ENCODE measurements at places on chromosomes 12 and 14.
A peak's percentile ranks its signal among the peaks of the same experiment; 100 is the strongest.

GRCh38 chr14:38837343-38838048 is 265.5 kb downstream of the SEC23A start:
- H3K27me3 ChIP-seq: no peaks in the 10 kb centered on the region
- no peak overlapping the region for H3K27ac ChIP-seq
- DNase-seq: no peak
- no peaks in the 10 kb centered on the region for H3K4me1 ChIP-seq

GRCh38 chr12:123986374-123986965 is 13.5 kb downstream of the ZNF664 start:
- no peak overlapping the region for H3K27ac ChIP-seq
- no peak overlapping the region for H3K4me3 ChIP-seq
- peaks cover 34% of the 10 kb centered on the region for H3K36me3 ChIP-seq
- no peak for DNase-seq

GRCh38 chr12:68537571-68537970 is 73.1 kb upstream of the RAP1B start:
- no peak overlapping the region for H3K27ac ChIP-seq
- no peak for DNase-seq
- no peaks in the 10 kb centered on the region for H3K4me1 ChIP-seq
- H3K36me3 ChIP-seq: no peaks in the 10 kb centered on the region
- H3K27me3 ChIP-seq: no peaks in the 10 kb centered on the region
- H3K4me3 ChIP-seq: no peak overlapping the region

DNA sequence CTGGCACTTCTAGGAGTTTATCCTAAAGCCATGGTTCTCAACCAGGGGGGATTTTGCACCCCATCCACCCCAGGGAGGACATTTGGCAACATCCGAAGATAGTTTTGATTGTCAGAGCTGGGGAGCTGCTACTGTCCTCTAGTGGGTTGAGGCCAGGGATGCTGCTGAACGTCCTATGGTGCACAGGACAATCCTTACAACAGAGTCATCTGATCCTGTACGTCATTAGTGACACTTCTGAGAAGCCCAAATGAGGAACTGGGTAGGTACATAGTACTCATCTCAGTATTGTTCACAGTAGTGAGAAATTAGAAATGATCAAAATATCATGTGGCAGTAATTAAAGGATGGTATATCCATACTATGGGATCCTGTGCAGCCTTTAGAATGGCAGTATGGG is 185.1 kb downstream of the CHST11 start:
- no peak overlapping the region for H3K4me3 ChIP-seq
- H3K27ac ChIP-seq: no peak overlapping the region
- peaks cover 2% of the 10 kb centered on the region for H3K4me1 ChIP-seq
- H3K36me3 ChIP-seq: no peaks in the 10 kb centered on the region
- peak; percentile 26 for DNase-seq

GRCh38 chr12:92445253-92446082 is 257.3 kb upstream of the PLEKHG7 start:
- no peak overlapping the region for H3K4me3 ChIP-seq
- H3K4me1 ChIP-seq: peaks cover 16% of the 10 kb centered on the region
- peak overlapping the region; percentile 64 for H3K27ac ChIP-seq
- peak; percentile 84 for DNase-seq
- H3K36me3 ChIP-seq: no peaks in the 10 kb centered on the region

DNA sequence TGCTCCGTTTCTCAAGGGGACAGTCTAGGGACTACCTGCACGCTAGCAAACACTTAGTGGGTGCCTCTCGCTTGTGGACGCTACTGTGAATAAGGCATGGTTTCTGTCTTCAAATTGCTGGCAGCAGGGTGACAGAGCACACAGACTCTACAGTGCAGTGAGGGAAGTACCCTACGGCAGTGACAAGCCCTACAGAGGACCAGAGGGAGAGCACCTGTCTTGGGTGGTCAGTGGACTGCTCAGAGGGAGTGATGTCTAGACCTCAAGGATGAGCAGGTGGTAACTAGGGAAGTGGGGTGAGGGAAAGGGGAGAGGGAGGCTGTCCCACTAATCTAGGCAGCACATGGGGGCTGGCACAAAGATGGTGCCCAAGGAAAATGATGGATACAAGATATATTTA is 160.5 kb downstream of the RBM19 start:
- DNase-seq: no peak
- H3K27me3 ChIP-seq: no peaks in the 10 kb centered on the region
- H3K36me3 ChIP-seq: no peaks in the 10 kb centered on the region
- H3K4me1 ChIP-seq: no peaks in the 10 kb centered on the region
- no peak overlapping the region for H3K27ac ChIP-seq

DNA sequence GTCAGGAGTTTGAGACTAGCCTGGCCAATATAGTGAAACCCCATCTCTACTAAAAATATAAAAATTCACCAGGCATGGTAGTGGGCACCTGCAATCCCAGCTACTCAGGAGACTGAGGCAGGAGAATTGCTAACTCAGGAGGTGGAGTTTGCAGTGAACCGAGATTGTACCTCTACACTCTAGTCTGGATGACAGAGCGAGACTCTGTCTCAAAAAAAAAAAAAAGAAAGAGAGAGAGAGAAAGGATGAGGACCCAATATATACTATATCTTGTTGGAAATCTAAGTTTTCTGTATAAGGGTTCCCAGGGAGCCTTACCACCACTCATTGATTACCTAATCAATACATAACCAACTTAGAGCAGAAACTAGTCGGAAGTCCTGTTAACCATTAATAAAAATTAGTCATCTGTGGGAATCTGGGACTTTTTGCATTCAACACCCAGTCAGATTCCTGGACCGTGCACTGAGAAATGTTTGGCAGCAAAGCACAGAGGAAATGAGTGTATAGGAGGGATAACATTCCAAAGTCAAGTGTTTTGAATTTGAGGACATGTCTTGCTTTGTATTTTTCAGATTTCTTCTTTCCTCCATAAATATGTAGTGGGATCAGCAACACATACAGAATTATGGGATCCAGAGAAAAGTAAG is 44.8 kb upstream of the NR2C1 start:
- H3K27me3 ChIP-seq: no peaks in the 10 kb centered on the region
- no peak overlapping the region for H3K27ac ChIP-seq
- peak; percentile 28 for DNase-seq
- H3K36me3 ChIP-seq: no peaks in the 10 kb centered on the region
- no peaks in the 10 kb centered on the region for H3K4me1 ChIP-seq

- DNase-seq: no peak
- H3K4me1 ChIP-seq: peaks cover 3% of the 10 kb centered on the region
- H3K36me3 ChIP-seq: peaks cover 74% of the 10 kb centered on the region
- H3K27me3 ChIP-seq: no peaks in the 10 kb centered on the region
- H3K4me3 ChIP-seq: no peak overlapping the region
- no peak overlapping the region for H3K27ac ChIP-seq
Measured at GRCh38 chr12:121428883-121429282, 29.0 kb downstream of the RNF34 start.

DNA sequence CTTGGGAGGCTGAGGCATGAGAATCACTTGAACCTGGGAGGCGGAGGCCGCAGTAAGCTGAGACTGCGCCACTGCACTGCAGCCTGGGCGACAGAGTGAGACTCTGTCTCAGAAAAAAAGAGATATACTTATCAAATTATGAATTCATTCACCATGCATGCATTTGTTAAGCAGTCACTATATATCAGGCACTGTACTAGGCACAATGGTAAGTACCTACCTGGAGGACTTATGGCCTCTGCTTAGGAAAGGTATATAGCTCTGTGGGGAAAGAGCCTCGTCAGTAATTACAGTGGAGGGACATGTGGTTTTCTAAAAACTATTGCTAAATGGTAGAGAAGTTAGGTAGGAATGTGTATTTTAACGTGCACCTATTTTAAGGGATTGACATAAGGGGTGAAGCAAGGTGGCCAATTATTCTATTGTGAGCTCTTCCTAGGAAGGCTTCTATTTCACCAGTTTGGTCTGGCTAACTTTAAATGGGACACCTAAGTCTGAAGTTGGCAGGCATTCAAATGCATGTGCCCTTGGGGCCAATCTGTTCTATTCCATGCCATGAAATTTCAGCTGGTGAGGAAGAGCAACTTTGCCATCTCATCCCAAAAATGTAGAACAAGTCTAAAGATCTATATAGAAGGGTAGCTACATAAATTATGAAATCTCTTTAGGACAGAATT is 15.0 kb downstream of the TCP11L2 start:
- H3K36me3 ChIP-seq: peaks cover 17% of the 10 kb centered on the region
- no peaks in the 10 kb centered on the region for H3K27me3 ChIP-seq
- no peak overlapping the region for H3K27ac ChIP-seq
- H3K4me1 ChIP-seq: no peaks in the 10 kb centered on the region
- DNase-seq: no peak

DNA sequence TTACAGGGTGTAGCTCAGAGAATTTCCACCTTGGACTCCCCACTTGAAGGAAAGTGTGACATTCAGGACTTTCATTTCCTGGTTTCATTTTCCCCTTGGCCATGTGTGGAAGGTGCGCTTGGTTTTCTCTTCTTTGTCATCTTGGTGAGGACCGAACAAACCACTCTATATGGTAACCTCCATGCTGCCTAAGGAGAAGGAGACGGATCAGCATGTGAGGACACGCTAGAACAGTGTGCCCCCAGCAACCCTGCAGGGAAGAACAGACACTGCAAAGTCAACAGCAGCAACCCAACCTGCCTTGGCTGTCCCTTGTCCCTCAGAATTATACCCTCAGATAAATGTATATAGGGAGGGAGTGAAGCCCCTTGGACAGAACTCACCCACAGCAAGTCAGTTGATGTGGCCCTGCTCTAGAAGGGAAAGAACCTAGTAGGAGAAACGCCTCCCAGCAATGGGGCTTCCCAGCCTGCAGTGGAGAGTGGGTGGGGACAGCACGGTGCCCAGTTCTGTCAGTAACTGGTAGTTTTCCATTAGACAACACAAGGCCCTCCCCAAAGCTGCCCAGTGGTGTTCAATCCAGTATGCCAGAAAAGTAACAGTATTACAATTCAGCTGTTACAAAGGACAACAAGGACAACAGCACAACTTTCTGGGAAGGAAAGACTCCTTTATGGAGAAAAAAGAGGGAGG is 18.9 kb upstream of the COCH start:
- no peaks in the 10 kb centered on the region for H3K36me3 ChIP-seq
- H3K4me3 ChIP-seq: no peak overlapping the region
- DNase-seq: no peak
- no peak overlapping the region for H3K27ac ChIP-seq
- no peaks in the 10 kb centered on the region for H3K27me3 ChIP-seq

DNA sequence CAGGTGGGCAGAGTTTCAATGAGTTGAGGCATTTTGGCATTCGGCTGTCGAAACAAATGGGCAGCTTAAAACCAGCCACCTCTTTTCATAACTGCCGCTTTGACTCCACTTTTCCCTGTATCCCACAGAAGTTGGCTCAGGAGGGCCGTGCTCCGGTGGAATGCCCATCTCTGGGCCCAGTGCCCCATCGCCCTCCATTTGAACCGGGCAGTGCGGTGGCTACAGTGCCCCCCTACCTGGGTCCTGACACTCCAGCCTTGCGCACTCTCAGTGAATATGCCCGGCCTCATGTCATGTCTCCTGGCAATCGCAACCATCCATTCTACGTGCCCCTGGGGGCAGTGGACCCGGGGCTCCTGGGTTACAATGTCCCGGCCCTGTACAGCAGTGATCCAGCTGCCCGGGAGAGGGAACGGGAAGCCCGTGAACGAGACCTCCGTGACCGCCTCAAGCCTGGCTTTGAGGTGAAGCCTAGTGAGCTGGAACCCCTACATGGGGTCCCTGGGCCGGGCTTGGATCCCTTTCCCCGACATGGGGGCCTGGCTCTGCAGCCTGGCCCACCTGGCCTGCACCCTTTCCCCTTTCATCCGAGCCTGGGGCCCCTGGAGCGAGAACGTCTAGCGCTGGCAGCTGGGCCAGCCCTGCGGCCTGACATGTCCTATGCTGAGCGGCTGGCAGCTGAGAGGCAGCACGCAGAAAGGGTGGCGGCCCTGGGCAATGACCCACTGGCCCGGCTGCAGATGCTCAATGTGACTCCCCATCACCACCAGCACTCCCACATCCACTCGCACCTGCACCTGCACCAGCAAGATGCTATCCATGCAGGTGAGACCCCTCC is 5.0 kb upstream of the RNU7-1 start:
- H3K36me3 ChIP-seq: peaks cover 60% of the 10 kb centered on the region
- DNase-seq: peak; percentile 57
- no peaks in the 10 kb centered on the region for H3K27me3 ChIP-seq
- H3K4me3 ChIP-seq: peak overlapping the region; percentile 9

- H3K27ac ChIP-seq: no peak overlapping the region
- H3K4me3 ChIP-seq: no peak overlapping the region
- no peaks in the 10 kb centered on the region for H3K4me1 ChIP-seq
- no peaks in the 10 kb centered on the region for H3K36me3 ChIP-seq
Measured at GRCh38 chr14:104048758-104049507, 36.6 kb upstream of the ASPG start.

DNA sequence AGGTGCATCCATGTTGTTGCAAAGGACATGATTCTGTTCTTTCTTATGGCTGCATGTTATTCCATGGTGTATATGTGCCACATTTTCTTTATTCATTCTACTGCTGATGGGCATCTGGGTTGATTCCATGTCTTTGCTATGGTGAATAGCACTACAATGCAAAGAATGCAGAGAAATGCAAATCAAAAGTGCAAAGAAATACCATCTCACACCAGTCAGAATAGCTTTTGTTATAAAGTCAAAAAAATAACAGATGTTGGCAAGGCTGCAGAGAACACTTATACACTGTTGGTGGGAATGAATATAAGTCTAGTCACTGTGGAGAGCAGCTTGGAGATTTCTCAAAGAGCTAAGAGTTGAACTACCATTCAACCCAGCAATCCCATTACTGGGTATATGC is 99.2 kb downstream of the DHRS2 start:
- no peaks in the 10 kb centered on the region for H3K4me1 ChIP-seq
- H3K27ac ChIP-seq: no peak overlapping the region
- no peak overlapping the region for H3K4me3 ChIP-seq
- no peaks in the 10 kb centered on the region for H3K36me3 ChIP-seq

GRCh38 chr12:109562871-109563270 is 10.4 kb downstream of the MMAB start:
- no peak for DNase-seq
- no peak overlapping the region for H3K4me3 ChIP-seq
- no peak overlapping the region for H3K27ac ChIP-seq

GRCh38 chr12:64087761-64088160 is 134.3 kb downstream of the KICS2 start:
- H3K4me3 ChIP-seq: no peak overlapping the region
- H3K27ac ChIP-seq: no peak overlapping the region
- no peaks in the 10 kb centered on the region for H3K27me3 ChIP-seq
- DNase-seq: no peak

DNA sequence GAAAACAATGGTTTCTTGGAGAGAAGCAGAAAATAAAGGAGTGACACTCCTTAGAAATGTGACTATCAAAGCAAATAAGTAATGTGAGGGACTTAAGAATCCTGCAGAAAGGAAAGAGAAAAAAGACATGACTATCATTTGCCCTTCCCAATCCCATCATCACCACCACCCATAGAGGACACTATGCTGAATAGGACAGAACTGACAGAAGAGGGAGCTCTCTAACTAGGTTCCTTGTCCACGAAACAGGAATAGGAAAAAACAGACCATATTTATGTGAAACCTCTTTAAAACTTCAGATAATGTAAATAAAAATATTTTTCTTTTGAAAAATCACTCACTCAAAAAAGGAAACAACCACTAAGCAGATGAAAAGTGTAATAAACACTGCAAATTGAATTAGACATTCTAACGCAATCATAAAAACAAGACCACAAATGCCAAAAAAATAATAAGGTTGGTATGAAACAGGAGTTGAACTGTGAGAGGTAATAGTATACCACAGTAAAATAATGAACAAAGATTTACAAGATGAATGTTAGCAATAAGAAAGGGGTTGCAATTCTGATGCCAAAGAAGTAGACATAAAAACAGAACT is 24.1 kb downstream of the KLRD1 start:
- peak; percentile 65 for DNase-seq
- no peaks in the 10 kb centered on the region for H3K36me3 ChIP-seq
- H3K4me3 ChIP-seq: no peak overlapping the region
- H3K4me1 ChIP-seq: no peaks in the 10 kb centered on the region
- H3K27ac ChIP-seq: no peak overlapping the region
- no peaks in the 10 kb centered on the region for H3K27me3 ChIP-seq

All from muscle of leg (tissue), 16 donors.